NCI-H460 (cell line): ENCODE measurements at places on chromosomes 6 and 20. TPM values are rescaled to one million over a fixed set of nuclear protein-coding genes. Genes with fewer than 3 reads are reported as not detected.

GRCh38 chr6:32589596-32590449 is at the start of gene HLA-DRB1:
HLA-DRB1 (minus strand) TSS chr6:32589848; CDS start chr6:32589742, 106 bp downstream.
- no peak for DNase-seq

GRCh38 chr6:6699741-6700367 is 111.3 kb downstream of the LY86 start:
- DNase-seq = peak; percentile 52

GRCh38 chr6:163287626-163288025 is 126.9 kb upstream of the QKI start:
- no peak for DNase-seq

DNA sequence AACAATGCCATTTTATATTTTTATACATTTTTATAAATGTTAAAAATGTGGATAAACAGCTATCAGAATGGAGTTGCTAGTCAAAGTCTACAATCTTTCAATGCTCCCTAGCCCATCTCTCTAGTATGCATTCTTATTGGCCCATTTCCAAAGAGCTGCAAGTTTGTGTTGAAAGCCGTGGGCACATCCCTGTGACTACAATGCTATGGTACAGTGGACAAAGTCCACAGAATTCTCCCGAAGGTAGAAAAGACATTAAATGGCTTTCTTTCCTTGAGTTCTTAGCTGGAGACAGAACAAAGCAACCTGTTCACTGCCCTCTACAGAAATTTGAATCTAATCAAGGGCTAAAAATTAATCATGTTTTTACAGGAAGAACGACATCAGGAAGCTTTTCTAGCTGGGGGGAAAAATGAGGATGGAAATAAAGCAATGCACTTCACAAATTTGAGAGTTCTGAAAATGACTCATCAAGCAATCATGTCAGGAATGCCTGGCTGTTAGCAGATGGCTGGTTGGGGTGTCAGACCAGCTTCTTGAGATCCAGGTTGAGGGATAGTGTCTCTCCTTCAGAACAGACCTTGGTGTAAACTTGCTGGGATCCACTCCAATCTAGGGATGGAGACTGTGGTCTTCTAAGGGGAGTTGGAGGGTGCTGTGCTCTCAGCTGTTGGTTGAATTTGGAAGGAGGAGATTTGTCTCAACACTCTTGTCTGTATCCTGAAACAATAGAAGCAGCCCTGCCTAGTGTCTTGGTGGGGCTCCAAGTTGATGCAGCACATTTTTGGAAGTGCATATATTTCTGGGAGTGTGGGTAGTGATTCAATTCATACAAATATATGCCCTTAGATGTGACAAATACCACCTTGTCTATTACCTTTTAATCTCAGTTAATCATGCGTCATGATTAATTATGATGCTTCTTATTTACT is 143.4 kb upstream of the PHACTR1 start:
- peak; percentile 30 for DNase-seq

DNA sequence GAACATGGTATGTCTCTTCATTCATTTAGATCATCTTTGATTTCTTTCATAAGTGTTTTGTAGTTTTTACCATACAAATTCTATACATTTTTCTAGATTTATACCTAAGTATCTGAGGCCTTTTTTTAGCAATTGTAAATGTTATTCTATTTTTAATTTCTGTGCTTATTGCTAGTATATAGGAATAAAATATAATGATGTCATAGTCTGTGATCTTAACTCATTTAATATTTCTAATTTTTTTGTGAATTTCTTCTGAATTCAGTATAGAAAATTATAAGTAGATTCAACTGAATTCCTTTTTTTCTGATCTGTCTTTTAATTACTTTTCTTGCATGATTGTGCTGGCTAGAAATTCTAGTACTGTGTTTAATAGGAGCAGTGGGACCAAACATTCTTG is 520.6 kb downstream of the NKAIN2 start:
- no peak for DNase-seq

Gene GPR63
- 3.6 and 3.9 TPM in 2 replicates for total RNA-seq

DNA sequence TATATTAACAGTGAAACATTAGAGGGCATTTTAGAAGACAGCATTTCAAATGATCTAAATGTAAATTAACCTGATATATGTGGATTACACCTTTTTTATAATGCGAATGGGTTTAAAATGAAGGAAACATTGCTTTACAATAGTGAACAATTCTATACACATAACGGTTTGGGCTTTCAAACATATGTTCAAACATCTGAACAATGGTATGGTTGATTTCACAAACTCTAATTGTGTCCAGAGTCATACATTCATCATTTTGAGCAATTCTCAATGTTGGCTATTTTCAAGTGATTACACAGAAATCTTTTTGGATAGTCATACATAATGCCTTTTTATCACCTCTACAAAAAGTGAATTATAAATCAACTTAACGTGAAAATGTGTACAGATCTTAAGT is 578.1 kb downstream of the PHF3 start:
- no peak for DNase-seq

DNA sequence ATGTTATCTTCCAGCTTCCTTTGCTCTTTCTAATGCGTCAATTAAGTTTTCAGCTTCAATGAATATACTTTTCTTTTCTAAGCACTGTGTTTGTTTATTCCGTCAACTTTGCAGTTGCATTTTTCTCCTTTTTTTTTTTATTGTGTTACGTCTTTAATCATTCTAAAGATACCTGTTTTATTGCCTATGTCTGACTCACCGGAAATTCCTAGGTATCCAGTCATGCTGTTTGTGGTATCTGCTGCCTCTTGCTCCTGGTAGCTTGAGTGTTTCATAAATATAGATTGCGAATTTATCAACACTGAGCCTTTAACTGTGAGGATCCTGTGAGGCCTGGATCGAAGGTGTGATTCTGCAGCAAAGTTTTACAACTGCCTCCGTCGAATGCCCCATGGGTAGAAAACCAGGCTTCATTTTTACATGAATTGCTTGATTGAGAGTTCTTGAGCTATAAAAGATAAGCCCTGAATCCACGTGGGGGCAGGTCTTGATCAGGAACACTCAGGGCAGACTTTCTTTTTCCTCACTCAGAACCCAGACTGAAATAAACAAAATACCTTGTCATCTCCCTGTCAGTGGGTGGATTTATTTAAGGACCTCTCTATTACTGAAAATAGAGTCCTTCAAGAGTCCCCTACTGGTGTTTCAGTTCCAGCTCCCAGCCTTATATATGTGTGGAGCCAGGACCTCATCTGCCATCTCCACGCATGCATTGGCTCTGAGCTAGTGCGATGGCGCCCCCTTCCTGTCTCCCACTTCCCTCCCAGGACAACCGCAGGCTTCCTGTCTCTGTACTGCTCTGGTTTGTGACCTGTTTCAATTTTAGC is 60.1 kb upstream of the LRRC1 start:
- DNase-seq = peak; percentile 55

DNA sequence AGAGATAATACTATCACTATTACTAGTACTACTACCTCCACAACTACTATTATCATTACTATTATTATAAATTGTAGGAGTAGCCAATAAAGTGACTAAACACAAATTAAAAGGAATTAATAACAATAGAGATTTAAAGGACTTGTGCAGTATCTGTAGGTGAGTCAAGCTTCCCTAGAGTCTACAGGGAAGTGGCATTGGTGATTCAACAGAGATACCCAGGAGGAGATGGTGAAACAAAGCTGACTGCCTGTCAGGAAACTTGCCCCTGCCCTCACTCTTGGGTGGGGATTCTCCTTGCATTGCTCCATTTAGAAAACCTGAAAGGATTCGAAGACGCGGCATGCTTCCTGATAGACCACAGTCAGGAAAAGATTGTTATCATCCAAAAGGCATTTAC is 23.3 kb upstream of the BCLAF1 start:
- no peak for DNase-seq

DNA sequence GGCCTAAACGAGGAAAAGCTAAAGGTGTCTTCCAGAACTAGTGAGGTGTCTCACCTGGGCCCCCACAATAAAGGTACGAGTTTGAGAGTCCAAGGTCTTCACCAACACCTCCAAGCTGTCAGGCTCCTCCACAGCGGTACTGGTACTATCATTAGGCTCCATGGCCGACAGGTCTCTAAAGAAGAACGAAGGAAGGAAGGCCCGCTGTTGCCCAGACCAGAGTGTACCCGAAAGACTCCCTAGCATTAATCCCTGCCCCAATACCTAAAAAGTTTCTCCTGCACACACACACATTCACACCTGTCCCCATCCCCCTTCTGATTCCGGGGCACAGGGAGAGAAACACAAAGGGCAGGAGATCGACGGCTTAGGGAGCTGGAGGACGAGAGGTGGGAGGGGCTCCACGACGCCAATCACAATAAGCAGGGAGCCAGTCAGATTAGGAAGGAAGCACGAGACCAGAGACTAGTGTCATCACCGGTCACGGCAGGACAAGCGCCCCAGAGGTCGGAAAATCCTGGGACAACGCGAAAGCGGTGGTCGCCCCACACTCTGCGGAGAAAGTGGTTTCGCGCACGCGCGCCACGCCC is 764 bp downstream of the BAG6 start:
- no peak for DNase-seq

GRCh38 chr6:56664029-56664428 is 21.3 kb upstream of the DST start:
- no peak for DNase-seq

DNA sequence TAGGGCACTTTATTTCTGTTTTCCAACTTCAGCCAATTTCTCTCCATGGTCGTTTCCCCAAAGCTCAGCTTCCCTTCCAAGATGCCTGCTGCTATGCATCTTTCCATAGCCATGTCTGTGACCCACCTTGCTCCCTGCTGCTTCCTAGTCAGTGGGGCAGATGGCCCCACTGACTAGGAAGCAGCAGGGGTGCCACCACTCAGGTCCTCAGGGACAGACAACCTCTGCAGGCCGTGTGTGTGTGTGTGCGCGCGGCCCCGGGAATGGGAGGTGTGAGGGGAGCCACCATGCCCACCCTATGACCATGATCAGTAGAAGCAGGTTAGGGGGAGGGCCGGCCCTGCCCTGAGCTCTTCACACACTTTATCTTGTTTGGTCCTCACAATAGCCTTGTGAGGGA is 2.7 kb upstream of the IP6K3 start:
- no peak for DNase-seq

Gene MYLK2
- 0.10 TPM in 1 of 2 replicates, not detected in the other for total RNA-seq

GRCh38 chr20:36197271-36197670 is 39.0 kb upstream of the AAR2 start:
- DNase-seq = no peak
